ENCODE measurements at places on chromosomes 12 and 14.

DNA sequence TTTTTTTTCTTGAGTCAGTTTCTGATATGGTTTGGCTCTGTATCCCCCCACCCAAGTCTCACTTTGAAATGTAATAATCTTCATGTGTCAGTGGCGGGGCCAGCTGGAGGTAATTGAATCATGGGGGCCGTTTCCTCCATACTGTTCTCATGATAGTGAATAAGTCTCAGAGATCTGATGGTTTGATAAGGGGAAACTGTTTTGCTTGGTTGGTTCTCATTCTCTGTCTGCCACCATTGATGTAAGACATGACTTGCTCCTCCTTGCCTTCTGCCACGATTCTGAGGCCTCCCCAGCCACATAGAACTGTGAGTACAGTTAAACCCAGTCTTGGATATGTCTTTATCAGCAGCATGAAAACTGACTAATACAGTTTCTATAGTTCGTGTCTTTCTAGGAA is 42.9 kb downstream of the WNK1 start:
- peak; percentile 73 for DNase-seq

- peak; percentile 47 for DNase-seq
These were observed 3.8 kb upstream of the SMARCC2 start for GRCh38 chr12:56193025-56193578.

DNA sequence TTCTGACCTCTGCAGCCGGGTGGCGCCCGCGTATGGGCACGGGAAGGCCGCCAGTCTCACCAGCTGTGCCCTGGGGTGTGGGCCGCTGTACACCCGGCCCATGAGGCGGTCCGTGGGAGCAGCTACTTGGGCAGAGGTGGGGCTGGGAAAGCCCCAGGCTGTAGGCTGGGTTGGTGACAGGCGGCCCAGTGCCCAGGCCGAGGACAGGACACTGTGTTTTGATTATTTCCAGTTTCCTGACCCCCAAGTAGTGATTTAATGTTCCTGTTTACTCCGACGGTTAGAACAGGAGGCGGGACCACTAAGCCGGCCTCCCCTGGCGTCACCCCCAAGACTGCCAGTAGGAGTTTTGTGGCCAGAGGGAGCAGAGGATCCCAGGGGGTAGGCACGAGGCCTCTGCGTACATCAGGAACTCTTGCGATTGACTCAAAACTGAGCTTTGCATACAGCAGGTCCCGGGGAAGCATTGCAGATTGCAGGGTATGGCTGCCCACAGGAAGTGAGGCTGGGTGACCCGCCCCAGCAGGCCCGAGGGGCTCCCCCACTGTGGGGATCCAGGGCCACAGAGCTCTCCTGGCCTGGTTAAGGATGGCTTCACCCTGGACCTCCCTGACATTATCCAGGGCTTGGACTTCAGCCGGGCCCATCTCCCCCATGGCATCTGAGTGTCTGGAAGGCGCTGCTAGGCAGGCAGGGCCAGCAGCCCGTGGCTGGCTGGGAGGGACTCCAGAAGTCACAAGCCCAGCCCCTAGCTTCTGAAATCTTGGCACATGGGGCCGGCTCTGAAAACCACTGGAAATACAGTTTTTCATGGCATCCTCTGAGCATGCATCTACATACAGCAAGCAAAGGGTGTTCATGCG is 42.5 kb upstream of the DIO3 start:
- DNase-seq: no peak

GRCh38 chr12:124834822-124835221 is 28.8 kb downstream of the SCARB1 start:
- DNase-seq: no peak

- DNase-seq: no peak
These were observed 613.8 kb downstream of the VRK1 start for GRCh38 chr14:97410667-97411620.

Data from activated T-cell treated with anti-CD3 and anti-CD28 coated beads, Interleukin-2, amount 50 U/mL, for 24 hours (primary cell).